Sigmoid colon (tissue), 7 donors: ENCODE measurements at places on chromosomes 5 and 9. TPM values are rescaled to one million over a fixed set of nuclear protein-coding genes. Genes with fewer than 3 reads are reported as not detected.

DNA sequence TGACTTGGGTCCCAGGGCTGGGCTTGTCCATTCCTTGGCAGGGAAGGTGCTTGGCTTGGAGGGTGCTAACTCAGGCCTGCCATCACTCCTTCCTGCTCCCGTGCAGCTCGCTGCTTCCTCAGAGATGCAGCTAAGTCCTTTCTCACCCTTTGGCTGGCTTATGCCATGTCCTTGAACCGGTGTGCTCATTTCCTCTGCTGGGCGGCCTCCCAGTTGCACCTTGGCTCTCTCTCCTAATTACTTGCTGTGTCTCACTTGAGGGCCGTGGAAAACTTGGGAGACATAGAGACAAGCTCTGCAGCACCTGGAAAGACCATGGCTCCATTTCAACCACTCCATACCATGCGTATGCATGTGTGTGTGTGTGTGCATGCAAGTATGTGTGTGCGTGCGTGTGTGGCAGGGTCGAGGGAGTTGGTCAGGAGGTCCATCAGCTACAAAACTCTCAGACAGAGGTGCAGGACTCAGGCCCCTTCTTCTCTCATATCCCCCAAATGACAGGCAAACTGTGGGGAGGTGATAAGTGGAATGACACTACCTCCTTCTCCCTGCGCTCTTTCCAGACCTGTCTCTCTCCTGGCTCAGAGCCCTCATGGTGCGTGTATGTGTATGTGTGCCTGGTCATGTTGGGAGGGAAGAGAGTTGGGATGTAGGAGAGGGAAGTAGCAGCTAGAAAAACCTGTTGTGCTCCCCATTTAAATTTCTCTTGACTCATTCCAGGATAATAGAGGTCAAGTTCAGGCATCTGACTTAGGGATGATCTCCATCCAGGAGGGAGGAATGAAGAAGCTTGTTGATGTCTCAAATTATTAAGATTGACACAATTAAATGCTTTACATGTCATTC, 17.6 kb upstream of the MTMR12 start:
- no peak overlapping the region for H3K4me3 ChIP-seq
- H3K27ac ChIP-seq: no peak overlapping the region
- DNase-seq: no peak
- H3K4me1 ChIP-seq: peaks cover 11% of the 10 kb centered on the region
- H3K36me3 ChIP-seq: no peaks in the 10 kb centered on the region
- no peaks in the 10 kb centered on the region for H3K27me3 ChIP-seq

GRCh38 chr5:115460472-115460871, 84.1 kb downstream of the FEM1C start:
- H3K4me1 ChIP-seq: peaks cover 7% of the 10 kb centered on the region
- H3K27me3 ChIP-seq: no peaks in the 10 kb centered on the region
- no peak for DNase-seq
- no peaks in the 10 kb centered on the region for H3K36me3 ChIP-seq

GRCh38 chr5:173281910-173282309, 46.3 kb downstream of the STC2 start:
- H3K27ac ChIP-seq: no peak overlapping the region
- no peaks in the 10 kb centered on the region for H3K36me3 ChIP-seq
- DNase-seq: no peak
- H3K4me1 ChIP-seq: no peaks in the 10 kb centered on the region

- no peak overlapping the region for H3K27ac ChIP-seq
- no peaks in the 10 kb centered on the region for H3K36me3 ChIP-seq
- DNase-seq: no peak
- no peaks in the 10 kb centered on the region for H3K27me3 ChIP-seq
- no peak overlapping the region for H3K4me3 ChIP-seq
Observed at GRCh38 chr5:158398360-158399201, 539.6 kb upstream of the CLINT1 start.

GRCh38 chr9:34594177-34594576, 4.7 kb upstream of the CNTFR start:
- H3K36me3 ChIP-seq: no peaks in the 10 kb centered on the region
- no peak overlapping the region for H3K4me3 ChIP-seq
- H3K27ac ChIP-seq: peak overlapping the region; percentile 40
- H3K4me1 ChIP-seq: no peaks in the 10 kb centered on the region
- peaks cover 39% of the 10 kb centered on the region for H3K27me3 ChIP-seq
- no peak for DNase-seq

DNA sequence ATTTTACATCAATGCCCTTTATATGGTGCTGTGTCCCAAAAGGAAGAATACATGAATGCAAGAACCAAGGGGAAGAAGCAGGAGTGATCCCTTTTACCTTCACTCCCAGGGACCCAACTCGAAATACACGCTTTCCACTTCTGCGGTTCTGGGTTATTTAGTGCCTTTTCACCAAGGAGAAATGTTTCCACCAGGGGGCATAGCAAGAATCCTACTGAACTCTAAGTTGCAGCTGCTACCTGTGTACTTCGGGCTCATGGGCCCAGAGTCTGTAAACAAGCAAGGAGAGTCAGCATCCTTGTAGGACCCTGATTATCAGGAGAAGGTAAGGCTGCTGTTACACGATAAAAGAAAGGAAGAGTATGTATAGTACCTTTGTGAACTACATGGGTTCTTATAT, 45.7 kb downstream of the DPYSL3 start:
- H3K4me1 ChIP-seq: peaks cover 23% of the 10 kb centered on the region
- H3K4me3 ChIP-seq: no peak overlapping the region
- no peak overlapping the region for H3K27ac ChIP-seq
- no peaks in the 10 kb centered on the region for H3K27me3 ChIP-seq
- no peaks in the 10 kb centered on the region for H3K36me3 ChIP-seq
- no peak for DNase-seq

DNA sequence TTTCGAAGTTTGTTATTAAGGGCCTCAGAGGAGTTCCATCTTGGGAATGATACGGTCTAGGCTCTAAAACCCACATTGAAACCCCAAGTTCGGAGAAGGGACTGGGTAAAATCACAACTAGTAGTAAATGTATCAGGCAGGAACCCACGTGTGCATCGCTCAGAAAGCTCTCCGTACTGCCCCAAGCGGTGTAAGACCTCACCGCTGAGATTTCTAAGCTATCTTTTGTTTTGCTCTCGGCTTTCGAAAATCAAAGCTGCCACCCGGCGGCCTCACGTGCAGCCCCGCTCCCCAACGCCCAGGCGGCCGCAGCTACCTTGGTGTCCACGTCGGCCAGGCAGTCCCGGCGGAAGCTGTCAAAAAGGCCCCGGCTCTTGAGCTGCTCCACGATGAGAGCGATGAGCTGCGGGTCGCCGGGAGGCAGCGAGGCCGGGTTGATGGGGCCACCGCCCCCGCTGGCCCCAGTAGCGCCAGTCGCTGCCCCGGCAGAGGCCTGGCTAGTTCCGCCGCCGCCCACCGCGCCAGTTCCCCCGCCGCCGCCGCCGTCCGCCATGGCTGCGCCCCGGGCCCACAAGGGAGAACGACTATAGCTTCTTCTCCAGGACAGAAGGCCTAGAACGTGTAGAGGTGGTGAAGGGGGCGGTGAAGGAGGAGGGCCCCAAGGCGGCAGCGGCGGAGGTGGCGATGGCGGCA, 420 bp downstream of the BOD1 start:
- H3K4me1 ChIP-seq: peaks cover 28% of the 10 kb centered on the region
- no peaks in the 10 kb centered on the region for H3K36me3 ChIP-seq
- H3K4me3 ChIP-seq: peak overlapping the region; percentile 97

- no peak overlapping the region for H3K4me3 ChIP-seq
- H3K4me1 ChIP-seq: no peaks in the 10 kb centered on the region
- no peak overlapping the region for H3K27ac ChIP-seq
- no peak for DNase-seq
Observed at GRCh38 chr5:14467886-14468285, 113.7 kb upstream of the OTULINL start.

- peak; percentile 60 for DNase-seq
- H3K4me3 ChIP-seq: no peak overlapping the region
- H3K4me1 ChIP-seq: no peaks in the 10 kb centered on the region
Observed at GRCh38 chr5:100430268-100431195, 104.6 kb upstream of the FAM174A start.

The FER gene
- 36.7 TPM for total RNA-seq

The C9orf153 gene
- total RNA-seq: not detected

The UBE2QL1 gene
- total RNA-seq: 5.0 TPM

The CAVIN4 gene
- 1.1 TPM for total RNA-seq

The LTC4S gene
- 1.5 TPM for total RNA-seq

The RANBP17 gene
- 11.4 TPM for total RNA-seq
